NCI-H1105 (cell line): ENCODE measurements at places on chromosomes 2 and 18.

GRCh38 chr18:77528872-77529271, 279.2 kb downstream of the GALR1 start:
- DNase-seq, result no peak

DNA sequence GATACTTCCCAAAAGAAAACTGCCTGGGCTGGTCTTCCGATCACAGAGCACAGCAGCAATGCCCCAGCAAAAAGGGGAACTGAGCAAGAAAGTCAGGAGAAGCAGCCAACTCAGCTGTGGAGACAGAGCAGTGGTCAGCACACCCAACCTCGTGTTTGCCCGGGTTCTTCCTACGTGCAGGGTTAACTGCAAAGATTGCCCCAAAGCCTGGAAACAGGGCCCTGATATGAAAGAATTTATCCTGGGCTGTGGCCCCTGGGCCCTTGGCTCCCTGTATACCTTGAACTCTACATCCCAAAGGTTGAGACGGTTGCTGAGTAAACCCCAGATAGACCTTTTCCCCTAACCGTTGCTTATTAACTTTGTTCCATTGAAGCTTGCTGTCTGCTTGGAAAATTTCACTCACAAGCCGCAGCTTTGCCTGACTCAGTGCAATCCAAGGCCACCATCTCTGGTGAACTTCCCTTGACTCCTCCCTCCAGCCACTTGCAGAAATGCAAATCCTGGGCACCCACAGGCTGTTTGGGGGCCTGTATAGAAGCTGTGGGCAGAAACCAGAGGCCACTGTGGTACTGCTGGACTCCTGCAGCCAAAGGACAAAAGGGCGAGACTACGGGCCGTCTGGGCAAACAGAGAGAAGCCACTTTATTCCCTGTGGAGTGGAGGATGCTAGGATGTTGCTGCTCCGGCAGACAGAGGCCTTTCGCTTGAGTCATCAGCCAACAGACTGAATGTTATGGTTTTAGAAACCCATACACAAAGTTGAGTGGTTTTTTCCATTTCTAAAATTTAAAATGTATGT, 18.2 kb downstream of the NRP2 start:
- no peak for DNase-seq

DNA sequence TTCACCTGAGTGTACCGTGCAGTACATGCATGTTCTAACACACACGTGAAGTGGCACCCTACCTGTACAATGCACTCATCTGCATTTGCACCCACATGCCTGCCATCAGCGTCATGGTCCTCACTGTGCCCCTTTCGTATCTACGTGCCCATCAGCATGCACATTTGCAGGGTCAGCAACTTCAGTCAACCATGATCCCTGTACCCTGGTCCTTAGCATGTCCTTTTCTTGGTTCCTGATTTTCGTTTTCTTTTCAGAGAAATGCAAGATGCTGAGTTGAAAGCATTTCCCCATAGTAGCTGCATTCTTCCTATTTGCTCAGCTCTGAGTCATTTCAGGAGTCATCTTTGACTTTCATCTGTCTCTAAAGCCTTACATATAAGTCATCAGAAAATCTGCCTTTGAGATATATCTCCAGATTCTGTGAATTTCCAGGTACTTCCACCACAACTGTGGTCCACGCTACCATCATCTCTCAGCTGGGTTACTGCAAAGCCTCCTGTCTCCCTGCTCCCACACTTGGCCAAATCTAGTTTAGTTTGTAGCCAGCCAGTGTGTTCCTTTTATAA, 14.7 kb upstream of the PUM2 start:
- no peak for DNase-seq

DNA sequence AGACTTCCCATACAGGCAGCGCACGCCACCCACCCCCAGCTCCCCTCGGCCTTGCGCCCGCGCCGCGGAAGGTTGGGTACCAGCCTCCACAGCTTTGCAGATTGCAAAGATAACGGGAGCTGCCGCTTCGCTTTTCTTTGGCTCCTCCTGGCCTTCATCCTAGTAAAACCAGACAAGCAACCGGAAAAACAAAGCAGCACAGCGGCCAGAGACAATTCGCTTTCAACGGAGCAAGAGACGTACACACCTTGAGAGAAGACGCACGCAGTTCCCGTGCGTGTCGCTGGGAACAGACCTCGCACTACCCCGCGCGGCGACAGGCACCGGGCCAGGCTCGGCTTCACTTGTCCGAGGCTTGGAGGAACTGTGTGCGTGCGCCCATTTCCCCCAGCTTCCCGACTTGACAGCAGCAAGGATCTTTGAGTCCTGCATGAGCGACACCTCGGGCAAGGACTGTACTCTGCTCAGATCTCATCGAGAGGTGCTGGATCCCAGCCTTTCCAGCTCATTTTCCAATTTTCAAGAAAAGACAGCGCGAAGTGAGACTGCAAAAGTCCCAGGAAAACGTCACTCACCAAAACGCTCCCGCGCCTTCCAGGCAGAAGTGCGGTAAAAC, 964 bp downstream of the ZBTB7C start:
- no peak for DNase-seq

DNA sequence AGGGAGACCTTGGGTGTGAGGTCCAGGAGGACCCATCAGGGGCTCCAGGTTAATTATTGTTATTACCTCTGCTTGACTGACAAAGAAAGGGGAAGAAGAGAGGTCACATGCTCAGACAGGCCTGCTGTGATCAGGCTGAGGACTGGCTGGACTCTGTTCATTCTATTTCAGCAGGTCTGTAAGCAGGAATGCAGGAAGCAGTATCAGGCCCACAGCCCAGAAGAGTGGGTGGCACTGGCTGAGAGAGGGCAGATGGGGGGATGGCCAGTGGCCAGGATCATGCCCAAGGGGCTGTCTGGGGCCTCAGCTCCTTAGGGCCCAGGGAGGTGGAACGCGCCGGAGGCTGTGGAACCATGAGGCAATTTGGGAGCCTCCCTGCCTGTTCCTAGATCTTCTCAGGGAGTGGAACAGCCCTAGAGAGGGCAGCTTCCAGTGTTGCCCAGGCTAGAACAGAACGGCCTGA, 43.7 kb upstream of the ZBTB7C start:
- DNase-seq, result no peak
